ENCODE measurements at places on chromosomes 1 and 21.
A peak's percentile ranks its signal among the peaks of the same experiment; 100 is the strongest.

DNA sequence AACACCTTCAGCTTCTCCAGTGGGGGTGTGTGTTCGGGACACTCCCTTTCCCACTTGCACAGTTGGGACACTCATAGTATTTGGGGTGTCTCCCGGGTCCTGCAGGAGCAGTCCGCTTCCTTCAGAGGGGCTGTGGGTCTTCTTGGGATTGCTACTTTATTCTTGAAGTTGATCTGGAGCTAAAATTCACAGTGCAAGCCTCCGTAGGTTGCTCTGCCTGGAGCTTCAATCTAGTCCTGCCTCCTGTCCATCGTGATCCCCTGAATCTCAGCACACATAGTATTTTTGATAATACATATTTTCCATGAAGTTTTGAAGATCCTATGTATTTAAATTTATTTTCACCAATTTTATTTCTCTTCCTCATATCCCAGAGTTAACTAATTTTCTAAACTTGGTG, 902.1 kb downstream of the LTN1 start:
- DNase-seq = no peak

GRCh38 chr1:156822680-156823079, 6.0 kb upstream of the SH2D2A start:
- DNase-seq = no peak

GRCh38 chr21:37530901-37531351, 164.4 kb downstream of the DYRK1A start:
- DNase-seq = no peak

GRCh38 chr1:89022167-89022959, at the start of gene GBP3:
TSS of gene GBP3 (minus strand) at chr1:89022866. CDS start at chr1:89020721, 2,145 bp downstream.
- peak; percentile 44 for DNase-seq

DNA sequence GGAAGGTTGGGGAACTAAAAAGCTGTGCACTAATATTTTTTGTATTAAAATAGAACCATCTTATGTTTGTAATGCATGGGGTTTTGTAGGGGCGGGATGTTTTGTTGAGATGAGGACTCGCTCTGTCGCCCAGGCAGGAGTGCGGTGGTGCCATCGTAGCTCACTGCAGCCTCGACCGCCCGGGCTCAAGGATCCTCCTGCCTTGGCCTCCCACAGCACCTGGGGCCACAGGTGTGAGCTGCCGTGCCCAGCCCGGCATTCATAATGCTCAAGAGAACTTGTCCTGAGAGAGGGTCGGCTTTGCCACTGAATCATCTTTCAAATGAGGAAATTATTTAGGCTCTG, 3.0 kb upstream of the C1orf159 start:
- DNase-seq = no peak

- DNase-seq = no peak
Observed at GRCh38 chr1:43203859-43204258, 31.7 kb downstream of the CFAP57 start.

- no peak for DNase-seq
Observed at GRCh38 chr1:19128968-19129514, 81.0 kb downstream of the UBR4 start.

GRCh38 chr1:210981490-210981889, 152.5 kb downstream of the KCNH1 start:
- DNase-seq = no peak

DNA sequence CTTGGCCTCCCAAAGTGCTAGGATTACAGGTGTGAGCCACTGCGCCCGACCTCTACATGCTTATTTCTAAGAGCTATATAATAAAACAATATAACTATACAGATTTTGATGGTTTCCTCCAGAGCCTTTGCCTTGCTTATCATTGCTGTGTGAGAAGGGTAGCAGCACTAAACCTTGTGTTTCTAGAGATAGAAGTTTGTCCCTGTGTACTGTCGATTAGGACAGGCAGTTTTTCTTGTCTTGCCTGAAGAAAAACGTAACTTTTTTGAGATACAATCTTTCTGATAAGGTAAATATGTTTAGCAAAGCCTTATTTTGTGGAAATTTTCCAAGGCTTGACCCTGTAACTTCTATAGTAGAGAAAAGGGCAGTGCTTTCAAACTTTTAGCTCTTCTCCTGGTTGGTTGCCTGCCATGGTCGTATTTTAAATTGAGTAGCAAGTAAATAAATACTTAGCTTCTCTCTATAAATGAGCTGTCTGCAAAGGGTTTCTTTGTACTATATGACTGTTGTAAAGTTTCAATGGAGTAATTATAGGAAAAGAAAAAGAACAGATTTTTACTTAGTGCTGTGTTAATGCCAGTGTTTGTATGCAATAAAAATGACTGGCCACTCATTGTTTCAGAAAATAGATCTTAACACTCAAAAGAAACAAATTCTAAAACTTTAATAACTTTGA, 86.4 kb upstream of the CACYBP start:
- no peak for DNase-seq

GRCh38 chr1:202956969-202957368, 1.1 kb downstream of the ADIPOR1 start:
- no peak for DNase-seq

- no peak for DNase-seq
Observed at GRCh38 chr1:35305383-35305782, 36.9 kb downstream of the ZMYM4 start.

GRCh38 chr1:54356680-54357147, 49.5 kb downstream of the SSBP3 start:
- DNase-seq = no peak

DNA sequence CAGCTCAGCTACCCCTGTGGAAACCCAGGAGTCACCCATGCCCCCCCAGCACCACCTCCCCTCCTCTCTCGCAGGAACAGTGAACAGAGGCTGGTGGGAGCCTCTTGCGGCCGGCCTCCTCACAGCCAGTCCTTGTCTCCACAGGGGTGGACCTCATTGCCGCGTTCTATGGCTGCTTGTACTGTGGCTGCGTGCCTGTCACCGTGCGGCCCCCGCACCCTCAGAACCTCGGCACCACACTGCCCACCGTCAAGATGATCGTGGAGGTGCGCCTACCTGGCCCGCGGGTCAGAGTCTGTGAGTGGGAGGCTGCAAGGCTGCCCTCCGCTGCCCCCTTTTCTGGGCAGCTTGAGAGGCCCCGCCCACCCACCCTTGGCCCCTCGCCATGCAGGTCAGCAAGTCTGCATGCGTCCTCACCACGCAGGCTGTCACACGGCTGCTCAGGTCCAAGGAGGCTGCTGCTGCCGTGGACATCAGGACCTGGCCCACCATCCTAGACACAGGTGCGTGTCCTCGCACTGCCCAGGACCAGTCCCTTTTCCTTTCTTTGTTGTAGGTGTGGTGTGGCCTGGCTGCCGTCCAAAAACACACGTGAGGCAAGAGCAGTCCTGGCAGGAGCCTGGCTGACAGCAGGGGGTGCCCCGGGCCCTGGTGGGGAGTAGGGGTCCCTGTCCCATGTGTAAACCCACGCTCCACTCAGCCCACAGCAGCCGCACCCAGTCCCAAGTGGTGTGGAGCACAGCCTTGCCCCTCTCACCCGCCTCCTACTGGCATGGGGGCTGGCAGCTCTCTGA, 50.3 kb downstream of the S100B start:
- no peak for DNase-seq

Data from non-pigmented ciliary epithelial cell (primary cell).